Muscle of leg (tissue), 16 donors: ENCODE measurements at places on chromosomes 4 and X. TPM values are rescaled to one million over a fixed set of nuclear protein-coding genes. Genes with fewer than 3 reads are reported as not detected.

Gene SSX2B
- total RNA-seq: not detected

Gene AADAT
- 5.7 TPM for total RNA-seq

Gene VSIG1
- total RNA-seq: 0.09 TPM

Gene UGT2B11
- total RNA-seq: 0.13 TPM

Gene SMR3B
- not detected for total RNA-seq

Gene F9
- total RNA-seq: not detected

Gene FAM156B
- 20.8 TPM for total RNA-seq

Gene CXCL9
- total RNA-seq: 0.04 TPM

- peak; percentile 74 for DNase-seq
Measured at GRCh38 chr4:52507774-52508173, 151.3 kb downstream of the USP46 start.

GRCh38 chrX:30489323-30489722, 88.2 kb downstream of the TASL start:
- no peak for DNase-seq

DNA sequence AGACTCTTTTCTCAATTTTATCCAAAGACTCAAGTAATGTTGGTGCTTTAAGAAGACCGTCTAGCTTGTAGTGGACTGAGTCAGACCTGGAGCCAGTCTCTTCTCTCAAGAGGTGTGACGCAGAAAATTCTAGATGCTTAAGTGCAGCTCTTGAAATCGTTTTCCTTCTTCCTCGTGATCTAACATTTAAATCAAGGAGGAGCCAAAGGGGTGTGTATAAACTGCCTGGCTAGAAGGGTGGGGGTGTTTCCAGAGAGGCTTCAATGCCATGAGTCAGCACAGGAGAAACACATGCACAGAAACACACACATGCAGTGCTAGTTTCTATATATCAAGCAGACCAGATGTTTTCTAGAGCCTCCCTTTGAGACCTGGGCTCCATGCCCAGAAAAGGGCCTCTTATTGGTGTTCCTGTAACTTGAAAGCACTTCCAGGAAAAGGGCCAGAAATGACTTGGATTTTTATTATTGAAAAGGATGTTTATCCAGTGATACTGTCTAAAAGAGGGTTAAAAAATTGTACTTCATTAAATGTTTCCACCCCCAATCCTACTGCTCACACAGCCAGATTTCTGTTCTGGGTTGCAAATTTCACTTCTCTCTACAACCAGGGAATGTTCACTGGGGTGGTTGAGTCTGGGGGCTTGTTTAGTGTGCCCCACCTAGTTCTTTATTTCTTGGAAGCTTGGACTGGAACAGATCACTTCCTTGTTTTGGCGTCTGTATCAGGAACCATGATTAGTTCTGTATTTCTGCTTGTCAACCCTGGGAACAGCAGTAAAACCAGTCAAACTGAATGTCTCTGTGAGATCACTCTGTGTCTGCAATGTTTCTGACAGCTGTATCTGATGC, at the start of gene CLIC2:
Gene CLIC2 (minus strand): TSS at position 129 of the 851 bp plus-strand sequence. CDS start 187 bp downstream, outside the sequence.
- peak; percentile 95 for DNase-seq

DNA sequence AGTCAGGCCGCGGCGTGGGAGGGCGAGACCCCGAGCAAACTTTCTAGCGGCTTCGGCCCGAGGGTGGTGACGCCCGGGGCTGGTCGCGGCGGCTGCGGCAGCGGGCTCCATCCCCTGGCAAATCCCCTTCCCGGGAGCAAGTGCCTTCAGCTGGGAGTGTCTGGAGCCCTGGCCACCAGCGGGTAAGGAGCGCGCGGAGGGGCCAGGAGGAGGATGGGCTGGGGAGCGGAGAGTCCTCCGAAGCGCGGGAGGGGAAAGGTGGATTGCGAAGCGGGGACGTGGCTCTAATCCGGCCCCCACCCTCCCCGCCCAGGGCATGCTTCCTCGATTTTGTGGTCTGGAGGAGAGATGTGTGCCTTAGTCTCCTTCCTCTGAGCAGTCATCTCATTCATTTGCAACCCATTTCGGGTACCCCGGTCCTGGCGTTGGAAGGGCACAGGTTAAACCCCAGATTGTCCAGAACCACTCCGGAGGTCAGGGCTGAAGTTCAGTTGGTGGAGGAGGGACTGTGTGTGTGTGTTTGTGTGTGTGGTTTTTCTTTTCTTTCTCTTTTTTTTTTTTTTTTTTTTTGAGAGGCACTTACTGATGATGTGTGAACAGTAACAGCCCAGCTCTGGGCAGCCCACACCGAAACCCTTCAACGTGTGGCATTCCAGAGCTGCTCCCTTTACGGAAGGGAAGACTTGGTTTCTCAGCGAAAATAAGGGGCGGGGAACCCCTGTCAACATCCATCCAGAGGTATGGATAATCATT, 516 bp downstream of the SGMS2 start:
- peak; percentile 69 for DNase-seq

DNA sequence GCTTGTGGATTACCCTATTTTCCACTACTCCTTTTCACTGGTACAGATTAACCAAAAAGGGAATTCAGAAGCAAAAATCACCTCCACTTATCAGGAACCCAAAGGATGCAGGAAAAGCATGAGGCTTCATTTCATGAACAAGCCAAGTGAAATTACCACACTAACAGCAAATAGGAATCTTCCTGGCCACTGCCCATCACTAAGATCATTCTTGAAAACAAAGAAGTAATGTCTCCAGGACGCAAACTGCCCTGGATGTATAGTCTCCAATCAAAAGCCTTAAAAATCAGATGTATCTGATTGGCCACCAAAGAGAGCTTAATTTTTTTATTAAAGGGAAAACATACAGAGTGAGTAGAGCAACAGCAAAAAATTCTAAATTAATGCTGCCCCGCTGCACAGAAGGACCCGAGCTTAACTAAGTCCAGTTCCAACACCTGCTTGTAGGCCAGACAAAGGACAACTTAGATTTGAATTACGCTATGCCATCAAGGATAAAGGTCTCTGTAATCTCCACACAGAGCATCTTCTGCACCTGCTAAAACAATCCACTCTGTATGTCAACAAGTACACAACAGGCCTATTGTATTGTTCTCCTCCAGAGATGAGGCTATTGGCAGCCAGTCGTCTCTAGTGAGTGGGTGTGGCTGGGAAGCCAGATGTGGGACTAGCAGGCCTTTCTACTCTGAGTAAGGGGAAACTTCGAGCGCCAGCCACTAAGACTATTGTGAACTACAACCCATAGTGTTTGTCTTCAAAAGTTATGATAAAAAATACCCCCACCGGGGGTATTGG, 12.4 kb downstream of the ZDHHC9 start:
- DNase-seq: peak; percentile 90

DNA sequence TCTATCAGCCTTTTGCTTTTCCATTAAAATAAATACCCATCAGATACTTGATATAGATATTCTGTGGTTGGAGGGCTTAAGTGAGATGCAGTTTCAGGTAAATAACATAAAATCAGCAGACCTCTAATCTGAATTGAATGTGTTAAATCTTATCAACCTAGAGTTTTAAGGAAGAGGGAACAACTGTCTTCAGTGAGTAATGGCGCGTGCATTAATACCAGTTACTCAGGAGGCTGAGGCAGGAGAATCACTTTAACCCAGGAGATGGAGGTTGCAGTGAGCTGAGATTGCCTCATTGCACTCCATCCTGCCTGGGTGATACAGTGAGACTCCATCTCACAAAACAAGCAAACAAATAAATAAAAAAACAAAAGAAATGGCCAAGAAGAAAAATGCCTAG, 54.3 kb downstream of the FAT4 start:
- no peak for DNase-seq

- peak; percentile 57 for DNase-seq
Measured at GRCh38 chr4:56803471-56803870, 18.0 kb downstream of the SPINK2 start.

DNA sequence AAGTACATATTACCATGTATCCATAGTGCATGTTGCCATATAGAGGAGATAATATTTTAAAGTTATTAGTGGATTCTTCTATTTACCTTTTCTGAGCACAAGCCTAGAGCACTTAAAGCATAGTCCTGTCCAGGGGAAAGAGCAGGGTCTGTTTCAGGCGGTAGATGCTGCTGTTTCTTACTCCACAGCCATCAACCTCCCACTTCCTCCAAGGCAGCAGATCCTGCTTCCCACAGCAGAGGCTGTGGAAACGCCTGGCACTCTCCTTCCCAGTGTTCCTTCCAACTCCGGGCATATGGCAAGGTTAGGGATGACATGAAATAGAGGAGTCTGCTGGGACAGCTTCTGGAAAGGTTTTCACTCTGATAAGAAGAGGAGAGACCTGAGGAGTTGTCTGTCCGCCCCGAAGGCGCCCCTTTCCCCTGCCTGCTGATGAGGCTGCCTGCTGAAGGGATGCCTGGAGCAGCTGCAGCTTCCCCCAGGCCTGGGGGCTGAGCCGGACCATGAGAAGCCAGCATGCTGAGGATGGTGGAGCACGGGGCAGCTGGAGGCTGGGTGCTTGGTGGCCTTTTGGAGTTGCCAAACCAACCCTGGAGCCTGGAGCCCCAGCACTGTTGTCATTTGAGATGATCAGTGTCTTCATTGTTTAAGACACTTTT, 43.9 kb upstream of the SLC25A4 start:
- peak; percentile 9 for DNase-seq

DNA sequence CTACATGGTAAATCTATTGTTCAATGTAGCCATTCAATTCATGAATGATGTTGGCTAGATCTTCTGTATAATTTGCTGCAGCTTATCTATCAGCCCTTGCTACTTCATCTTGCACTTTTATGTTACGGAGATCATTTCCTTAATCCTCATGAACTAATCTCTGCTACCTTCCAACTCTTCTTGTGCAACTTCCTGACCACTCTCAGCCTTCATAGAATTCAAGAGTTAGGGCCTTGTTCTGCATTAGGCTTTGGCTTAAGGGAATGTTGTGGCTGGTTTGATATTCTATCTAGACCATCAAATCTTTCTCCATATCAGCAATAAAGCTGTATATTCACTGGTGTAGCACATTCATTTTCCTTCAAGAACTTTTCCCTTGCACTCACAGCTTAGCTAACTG, 36.7 kb upstream of the MAP9 start:
- DNase-seq: no peak

- no peak for DNase-seq
Measured at GRCh38 chrX:107701493-107702121, 73.3 kb downstream of the PRPS1 start.

GRCh38 chr4:7367406-7367805, 67.3 kb downstream of the PSAPL1 start:
- no peak for DNase-seq

DNA sequence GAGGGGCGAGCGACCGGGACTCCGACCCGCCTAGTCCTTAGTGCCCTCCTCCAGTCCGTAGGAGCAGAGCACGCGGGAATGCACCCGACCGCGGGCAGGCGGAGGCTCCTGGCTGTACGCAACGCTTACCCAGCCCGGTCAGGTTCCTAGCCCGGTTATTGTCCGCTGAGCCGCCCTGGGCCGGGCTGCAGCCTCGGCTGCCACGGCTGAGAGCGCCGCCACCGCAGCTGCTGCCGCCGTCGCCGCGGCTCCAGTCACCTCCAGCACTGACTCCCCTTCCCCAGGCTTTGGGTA, at the start of gene AMER1:
Gene AMER1 (minus strand): TSS at position 268 of the 294 bp plus-strand sequence. CDS start 12,422 bp downstream, outside the sequence.
- no peak for DNase-seq

- peak; percentile 24 for DNase-seq
Measured at GRCh38 chr4:78691334-78691754, 84.8 kb upstream of the BMP2K start.

DNA sequence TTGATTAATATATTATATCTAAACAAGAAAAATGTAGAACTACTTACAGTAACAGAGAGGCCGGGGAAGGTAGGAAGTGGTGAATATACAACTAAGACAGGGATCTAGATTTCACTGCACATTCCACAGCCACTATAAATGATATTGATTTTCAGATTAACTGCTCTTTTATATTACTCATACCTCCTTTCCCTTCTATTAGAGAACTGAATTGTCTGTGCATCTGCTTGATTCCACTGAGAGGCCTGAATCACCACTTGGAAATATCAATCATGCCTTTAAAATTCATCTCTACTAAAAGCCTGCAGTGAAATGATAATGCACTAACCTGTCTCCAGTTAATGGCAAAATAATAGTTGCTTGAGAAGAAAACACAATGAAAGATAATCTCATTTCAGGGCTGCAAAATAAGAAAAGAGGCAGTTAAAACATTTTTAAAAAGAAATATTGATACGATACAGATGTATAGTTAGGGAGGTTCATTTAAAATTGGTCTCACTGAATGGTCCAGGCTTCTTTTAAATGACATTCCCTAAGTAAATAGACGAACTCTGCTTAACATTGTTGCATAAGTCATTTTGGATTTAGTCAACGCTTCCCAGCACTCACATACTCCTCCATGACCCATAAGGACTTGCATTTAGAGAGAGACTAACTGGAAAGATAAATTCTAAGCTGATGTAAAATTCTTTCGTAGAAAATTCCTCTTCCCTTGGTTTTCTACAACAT, 3.8 kb downstream of the ANTXR2 start:
- DNase-seq: peak; percentile 34

DNA sequence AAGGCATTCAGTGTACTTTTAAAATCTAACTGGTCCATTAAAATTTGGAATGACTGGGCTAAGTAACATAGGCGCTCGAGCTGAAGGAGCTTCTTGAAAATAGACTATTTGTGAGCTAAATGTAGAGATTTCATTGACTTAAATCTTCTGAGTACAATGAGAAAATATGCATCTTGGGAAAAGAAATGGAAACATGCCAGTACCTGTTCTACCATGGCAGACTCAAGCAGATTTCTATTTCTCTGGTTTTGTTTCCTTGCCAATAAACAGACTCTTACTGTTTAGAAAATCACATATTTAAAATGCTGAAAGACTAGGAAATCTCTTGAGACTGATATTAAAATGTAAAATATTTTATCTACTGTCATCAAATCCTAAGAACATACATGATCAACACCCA, 678.1 kb downstream of the FAT4 start:
- peak; percentile 12 for DNase-seq

DNA sequence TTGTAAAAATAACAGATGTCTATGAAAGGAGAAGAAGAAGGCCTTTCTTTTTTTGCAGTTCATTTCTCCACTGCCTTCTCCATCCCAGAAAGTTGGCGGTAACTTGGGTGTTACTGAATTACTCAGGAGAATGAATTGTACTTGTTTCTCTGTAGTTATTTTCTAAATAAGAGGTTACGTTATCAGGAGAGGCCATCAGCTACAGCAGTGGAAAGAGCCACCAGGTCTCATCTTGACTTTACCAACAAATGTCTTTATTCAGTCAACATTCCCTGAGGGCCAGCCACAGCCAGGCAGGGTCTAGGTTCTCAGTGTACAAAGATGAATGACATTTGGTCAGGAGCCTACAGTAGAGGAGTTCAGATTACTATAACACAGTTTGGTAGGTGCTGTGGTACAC, 8.1 kb downstream of the HADH start:
- no peak for DNase-seq

GRCh38 chr4:40295572-40295971, 39.6 kb upstream of the CHRNA9 start:
- no peak for DNase-seq

GRCh38 chr4:46392421-46392820, 2.5 kb upstream of the GABRA2 start:
- no peak for DNase-seq

- DNase-seq: peak; percentile 81
Measured at GRCh38 chr4:103008875-103009729, 10.4 kb downstream of the SLC9B1 start.
